ENCODE measurements at places on chromosomes 1 and 21.
A peak's percentile ranks its signal among the peaks of the same experiment; 100 is the strongest.

GRCh38 chr21:40164905-40165772 is 297.9 kb downstream of the PCP4 start:
- DNase-seq = no peak

- no peak for DNase-seq
These were observed 14.1 kb downstream of the ROR1 start for GRCh38 chr1:63787875-63788274.

GRCh38 chr1:218207194-218207593 is 77.9 kb upstream of the RRP15 start:
- no peak for DNase-seq

- DNase-seq = no peak
These were observed 359.9 kb downstream of the SEC16B start for GRCh38 chr1:177609953-177610352.

- no peak for DNase-seq
These were observed 640 bp downstream of the JTB start for GRCh38 chr1:153976819-153977249.

DNA sequence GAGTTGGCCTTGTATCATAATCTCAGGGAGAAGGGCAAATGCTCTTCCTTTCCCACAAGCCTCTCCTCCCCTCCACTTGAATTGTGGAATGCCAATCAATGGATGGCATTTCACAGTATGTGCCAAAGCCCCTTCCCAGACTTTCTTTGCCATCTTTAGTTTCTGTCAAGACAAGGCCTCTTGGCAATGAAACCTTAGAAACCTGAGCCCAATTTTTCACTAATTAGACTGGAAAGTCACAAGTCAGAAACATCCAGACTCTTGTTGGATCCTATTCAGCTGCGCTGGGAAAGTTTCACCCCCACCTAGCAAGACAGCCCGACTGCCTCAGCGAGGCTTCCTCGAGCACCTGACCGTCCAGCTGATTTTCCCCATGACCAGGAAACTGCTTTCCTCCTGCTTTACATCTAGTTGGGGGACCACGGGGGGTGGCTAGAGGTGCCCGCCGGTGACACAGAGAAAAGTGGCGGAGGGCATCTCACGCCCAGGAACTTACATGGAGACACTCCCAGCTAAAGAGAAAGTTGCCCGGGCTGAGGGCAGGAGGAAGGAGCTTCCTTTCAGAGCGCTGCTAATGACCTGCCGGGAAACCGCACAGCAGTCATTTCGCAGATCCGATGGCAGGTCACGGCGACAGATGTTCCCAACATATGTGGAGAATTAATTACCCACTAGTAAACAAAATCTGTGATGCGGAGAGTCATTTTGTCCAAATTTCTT is 302.6 kb upstream of the RRP15 start:
- no peak for DNase-seq

GRCh38 chr21:35077975-35078374 is 28.9 kb upstream of the RUNX1 start:
- no peak for DNase-seq

GRCh38 chr1:216124192-216124781 is 299.0 kb downstream of the USH2A start:
- DNase-seq = no peak

DNA sequence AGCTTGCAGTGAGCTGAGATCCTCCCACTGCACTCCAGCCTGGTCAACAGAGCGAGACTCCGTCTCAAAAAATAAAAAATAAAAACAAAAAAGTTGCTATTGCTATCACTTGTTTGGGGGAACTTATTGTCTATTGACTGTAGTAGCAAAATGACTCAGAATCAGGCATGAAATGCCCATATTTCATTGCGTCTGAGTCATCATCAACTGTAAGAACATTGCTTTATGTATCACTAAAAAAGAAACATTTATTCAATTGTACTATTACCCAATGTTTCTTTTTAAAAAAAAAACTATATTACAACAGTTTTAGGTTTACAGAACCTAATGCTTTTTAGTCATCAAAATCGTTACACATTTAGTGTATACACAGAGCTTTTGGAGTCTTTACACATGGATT is 91.0 kb upstream of the FMN2 start:
- DNase-seq = no peak

- DNase-seq = no peak
These were observed 57.3 kb downstream of the SYF2 start for GRCh38 chr1:25174730-25175612.

GRCh38 chr1:222632749-222633148 is 14.9 kb downstream of the MIA3 start:
- DNase-seq = no peak

DNA sequence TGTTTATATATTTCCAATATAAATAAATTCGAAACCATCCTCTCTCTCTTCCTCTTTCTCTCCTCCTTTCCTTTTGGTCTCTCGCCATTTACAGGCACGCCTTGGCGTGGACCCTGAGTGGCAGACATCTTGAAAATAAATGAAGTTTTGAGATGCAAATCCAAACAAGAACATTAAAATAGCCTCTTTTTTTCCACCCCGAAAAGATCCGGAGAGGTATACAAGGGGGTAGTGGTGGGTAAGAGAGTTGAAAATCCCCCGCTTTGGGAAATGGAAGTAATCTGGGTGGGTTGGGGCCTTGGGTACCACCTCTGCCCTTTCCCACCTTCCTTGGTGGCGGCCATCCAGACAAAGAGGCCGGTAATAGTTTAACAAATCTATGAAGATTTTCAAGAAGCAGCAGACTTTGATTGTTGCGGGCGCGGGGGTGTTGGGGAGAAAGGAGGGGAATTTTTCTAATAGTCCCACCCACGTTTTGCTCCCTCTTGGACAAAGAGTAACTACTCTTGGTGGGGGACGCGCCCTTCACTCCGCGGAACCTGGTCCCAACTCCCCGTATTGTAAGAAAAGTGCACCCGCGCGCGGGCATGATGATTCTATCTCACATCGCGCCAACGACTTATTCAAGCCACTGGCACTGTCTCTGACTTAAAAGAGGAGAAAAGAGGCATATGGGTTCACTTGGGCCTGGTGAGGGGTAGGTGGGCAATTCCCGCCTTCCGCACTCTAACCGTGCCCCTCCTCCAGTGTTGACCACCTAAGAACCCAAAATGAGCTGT is 4.0 kb upstream of the FOXD3 start:
- DNase-seq = no peak

DNA sequence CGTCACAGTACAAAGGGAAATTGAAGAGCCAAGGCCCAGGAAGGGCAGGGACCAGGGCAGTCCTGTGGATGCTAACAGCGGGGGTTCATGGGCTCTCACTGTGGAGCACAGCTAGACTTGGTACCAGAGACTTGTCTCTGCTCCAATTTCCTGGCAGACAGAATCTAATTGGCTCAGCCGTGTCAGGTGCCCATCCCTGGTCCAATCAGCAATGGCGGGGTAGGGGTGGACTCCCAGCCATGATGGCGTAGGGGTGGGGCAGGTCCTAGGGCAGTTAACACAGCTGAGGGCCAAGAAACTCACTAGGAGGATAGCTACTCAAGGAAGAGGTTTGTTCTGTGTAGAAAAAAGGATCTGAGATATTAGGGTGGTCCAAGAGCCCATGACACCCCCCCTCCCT is 39.9 kb upstream of the TENT5B start:
- DNase-seq = no peak

- DNase-seq = no peak
These were observed 37.9 kb downstream of the CXADR start for GRCh38 chr21:17550671-17551308.

- DNase-seq = no peak
These were observed 221.6 kb downstream of the RHOU start for GRCh38 chr1:228956864-228957263.

GRCh38 chr1:3657096-3657475 is 4.8 kb downstream of the TP73 start:
- DNase-seq = no peak

DNA sequence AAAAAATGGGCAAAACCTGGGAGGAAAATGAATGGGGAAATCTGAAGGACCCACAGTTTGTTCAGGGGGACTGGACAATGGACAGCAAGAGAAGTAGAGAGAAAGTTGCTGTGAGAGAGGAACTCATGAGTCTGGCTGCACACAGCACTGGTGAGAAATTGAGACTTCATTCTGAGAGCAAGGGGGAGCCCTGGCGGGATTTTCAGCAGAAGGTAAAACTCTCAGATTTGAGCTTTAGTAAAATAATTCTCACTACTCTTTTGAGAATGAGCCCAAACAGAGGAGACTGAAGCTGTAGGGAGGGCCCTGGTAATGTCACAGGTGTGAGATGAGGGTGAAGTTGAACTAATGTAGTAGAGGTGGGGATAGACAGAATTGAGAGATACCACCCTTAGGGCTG is 438.6 kb downstream of the OMA1 start:
- no peak for DNase-seq

DNA sequence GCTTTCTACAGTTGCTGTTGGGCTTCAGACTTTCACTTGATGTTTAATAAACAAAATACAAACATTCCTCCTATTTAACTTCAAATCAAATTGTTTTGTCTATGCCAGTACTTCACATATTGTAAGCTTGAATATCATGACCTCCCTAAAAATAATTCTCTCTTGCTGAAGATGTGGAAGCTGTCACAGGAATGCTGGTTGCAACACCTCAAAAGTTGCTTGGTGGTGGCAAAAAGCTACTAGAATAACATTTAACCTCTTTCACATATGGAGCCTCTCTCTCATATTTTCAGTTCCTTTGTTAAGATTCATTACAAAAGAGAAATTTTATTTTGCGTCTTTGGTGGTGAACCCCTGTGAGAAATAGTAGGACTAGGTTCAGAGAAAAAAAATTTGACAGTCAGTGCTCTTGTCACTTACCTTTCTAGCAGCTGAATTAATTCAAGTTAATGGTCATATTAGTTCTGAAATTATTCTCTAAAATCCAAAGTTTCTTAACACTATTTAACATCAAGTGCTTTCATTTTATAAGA is 25.5 kb upstream of the F13B start:
- DNase-seq = no peak

DNA sequence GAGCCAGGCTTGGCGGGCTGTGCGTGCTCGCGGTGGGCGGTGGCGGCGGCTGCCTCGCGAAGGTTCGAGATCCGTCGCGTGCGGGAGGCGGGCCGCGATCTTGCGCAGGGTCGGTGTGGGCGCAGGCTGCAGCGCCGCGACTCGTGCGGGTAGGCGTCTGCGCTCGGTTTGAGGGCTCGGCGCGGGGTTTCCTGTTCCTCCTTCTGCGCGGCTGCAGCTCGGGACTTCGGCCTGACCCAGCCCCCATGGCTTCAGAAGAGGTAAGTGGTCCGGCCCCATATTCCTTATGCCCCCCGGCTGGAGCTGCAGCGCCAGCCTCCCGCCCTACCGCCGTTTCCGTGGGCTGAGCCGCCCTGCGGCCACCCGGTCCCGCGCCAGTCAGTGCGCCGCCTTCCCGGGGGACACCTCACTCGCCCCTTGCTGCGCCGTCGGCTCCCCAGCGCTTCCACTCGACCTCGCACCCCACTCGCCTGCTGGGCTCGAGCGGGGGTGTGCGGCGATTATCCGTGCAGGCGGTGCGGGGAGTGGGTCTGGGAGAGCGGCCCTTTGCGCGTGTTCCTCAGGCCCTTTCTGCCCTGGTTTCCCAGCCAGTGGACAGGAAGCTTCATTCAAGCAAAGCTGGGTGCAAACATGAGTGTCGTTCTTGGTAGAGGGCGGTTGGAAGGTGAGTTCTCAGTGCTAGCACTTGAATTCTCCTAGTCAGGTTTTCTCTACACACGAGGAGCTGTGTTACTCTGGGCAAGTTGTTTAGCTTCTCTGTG is at the start of gene CACYBP:
Gene CACYBP, plus strand, starts transcription at position 12 of the 761 bp plus-strand sequence. Its CDS starts 234 bp downstream, at position 246.
- DNase-seq = no peak

DNA sequence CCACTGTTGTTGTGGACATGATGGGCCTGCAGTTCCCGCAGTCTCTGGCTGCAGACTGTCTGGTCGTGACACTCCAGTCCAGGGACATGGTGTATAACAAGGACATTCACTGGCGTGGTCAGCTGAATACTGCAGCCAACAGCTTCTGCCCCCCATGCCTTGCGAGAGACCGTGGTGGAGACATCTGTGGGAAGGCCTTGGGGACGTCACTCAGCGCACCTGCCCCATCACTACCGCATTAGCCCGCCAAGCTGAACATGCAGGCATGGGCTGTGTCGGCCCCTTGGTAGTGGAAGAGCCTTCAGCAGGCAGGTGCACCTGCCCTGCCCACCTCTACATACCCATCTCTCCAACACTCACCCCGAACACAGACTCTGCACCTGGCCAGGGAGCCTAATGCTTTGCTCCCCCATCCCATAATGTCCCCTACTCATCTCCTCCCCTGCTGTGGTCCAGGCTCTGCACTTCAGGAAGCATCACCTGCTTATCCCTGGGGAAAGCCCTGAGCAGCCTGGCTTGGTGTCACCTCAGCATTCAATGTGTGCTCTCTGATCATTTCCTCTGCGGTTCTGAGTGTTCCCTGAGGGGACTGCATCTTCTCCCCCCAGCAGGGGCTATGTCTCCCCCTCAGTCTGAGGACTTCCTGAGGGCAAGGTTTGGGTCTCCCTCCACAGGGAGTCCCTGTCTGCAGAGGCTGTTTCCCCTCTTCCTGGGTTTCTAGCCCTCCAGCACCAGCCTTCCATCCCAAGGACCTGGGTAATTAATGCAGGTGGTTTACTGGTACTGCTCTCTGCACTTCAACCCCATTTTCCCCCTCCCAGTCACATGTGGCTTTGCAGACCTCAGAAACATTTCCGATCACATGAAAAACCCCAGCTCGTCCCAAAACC is 3.2 kb downstream of the PGLYRP4 start:
- no peak for DNase-seq

DNA sequence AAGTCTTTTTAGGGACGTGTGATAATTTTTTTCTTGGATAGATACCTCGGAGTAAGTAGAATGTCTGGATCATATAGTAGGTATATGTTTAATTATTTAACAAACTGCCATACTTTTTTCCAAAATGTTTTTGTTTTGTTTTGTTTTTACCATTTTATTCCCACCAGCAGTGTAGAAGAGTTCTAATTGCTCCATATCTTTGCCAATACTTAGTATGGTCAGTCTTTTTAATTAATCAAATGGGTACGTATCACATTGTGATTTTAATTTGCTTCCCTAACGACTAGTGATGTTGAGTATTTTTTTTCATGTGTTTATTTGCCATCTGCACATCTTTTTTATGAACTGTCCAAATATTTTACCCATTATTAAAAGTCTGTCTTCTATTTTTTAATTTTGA is 23.6 kb upstream of the KCNJ6 start:
- no peak for DNase-seq

- DNase-seq = no peak
These were observed 99.1 kb downstream of the PTGER3 start for GRCh38 chr1:70948396-70949017.

- DNase-seq = no peak
These were observed 16.7 kb downstream of the C1orf174 start for GRCh38 chr1:3883194-3883925.

- peak; percentile 64 for DNase-seq
These were observed 14.9 kb downstream of the TTC34 start for GRCh38 chr1:2786329-2787162.

GRCh38 chr1:40309374-40310128 is 7.5 kb downstream of the COL9A2 start:
- DNase-seq = no peak

Data from activated naive CD8-positive, alpha-beta T cell treated with anti-CD3 and anti-CD28 coated beads, Interleukin-2, amount 50 U/mL, for 16 hours (primary cell).